CD4-positive, alpha-beta T cell (primary cell): ENCODE measurements at places on chromosomes 3 and 15.
A peak's percentile ranks its signal among the peaks of the same experiment; 100 is the strongest.

- DNase-seq = no peak
These were observed 78.7 kb downstream of the LPP start for GRCh38 chr3:188232656-188233055.

DNA sequence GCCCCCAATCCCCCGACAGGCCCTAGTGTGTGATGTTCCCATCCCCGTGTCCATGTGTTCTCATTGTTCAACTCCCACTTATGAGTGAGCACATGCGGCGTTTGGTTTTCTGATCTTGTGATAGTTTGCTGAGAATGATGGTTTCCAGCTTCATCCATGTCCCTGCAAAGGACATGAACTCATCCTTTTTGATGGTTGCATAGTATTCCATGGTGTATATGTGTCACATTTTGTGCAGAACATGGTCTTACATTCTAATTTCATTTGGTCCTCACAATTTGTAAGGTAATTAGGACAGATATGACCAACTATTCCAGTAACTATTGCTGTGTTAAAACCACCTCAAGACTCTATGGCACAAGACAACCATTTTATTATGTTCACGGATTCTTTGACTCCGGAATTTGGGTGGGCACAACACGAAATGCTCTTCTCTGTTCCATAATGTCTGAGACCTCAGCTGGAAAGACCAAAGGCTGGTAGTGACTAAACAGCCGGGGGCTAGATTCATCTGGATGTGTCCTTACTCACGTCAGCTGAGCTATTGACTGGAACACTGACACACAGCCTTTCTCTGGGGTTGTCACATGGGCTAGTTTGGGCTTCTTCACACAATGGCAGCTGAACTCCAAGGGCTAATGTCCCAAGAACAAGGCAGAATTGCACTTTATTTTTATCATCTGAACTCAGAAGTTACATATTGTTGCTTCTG, 13.6 kb upstream of the GLCE start:
- no peak for DNase-seq

DNA sequence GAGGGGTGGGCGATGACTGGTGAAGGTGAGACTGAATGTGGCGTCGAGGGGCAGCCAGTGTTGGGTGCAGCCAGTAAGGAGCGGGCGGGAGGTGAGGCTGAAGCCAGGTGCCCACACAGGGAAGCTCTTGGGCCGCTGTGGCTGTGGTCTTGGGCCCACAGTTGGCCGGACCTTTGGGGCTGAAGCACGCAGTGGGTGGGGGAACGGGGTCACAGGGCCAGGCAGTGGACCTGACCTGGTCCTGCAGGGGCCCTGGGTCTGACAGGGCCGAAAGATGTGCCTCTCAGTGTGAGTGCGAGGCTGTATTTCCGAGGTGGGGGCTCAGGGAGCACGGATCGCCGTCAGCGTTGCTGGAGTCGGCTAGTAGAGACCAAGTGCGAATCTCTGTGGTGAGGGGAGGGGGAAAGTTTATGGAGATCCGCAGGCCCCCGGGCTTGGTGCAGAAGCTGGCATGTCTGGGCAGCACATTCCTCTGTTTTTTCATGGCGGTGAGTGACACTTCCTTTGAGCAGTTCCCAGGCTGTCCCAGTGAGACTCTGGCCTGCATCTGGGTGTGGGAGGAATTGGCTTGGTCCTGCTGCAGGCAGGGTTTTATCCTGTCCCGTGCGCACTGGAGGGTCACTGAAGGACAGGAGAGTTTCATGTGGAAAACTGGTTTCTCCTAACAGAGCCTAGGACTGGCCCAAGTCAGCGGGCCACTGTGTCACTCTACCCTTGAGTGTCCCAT, 100.8 kb downstream of the TMEM266 start:
- DNase-seq = no peak

GRCh38 chr3:54168451-54168850, 46.1 kb downstream of the CACNA2D3 start:
- no peak for DNase-seq

DNA sequence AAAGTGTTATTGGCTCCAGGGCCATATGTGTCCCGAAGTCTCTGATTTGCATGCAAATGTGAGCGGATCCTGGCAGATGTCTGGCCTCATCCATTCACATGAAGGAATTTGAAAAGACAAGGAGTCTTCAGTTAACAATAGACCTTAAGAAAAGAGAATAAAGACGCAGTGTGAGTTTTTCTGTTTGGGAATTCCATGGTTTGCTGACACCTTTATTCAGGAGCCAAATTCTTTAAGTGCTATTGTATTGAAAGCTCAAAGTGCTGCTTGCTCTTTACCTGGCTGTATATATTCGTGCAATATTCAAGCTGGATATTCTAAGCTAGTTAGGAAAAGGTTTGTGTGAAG, 2.2 kb downstream of the LRRN1 start:
- no peak for DNase-seq

GRCh38 chr15:72936691-72937679, 115.3 kb upstream of the NEO1 start:
- DNase-seq = no peak

GRCh38 chr15:49507261-49507660, 84.2 kb downstream of the FGF7 start:
- no peak for DNase-seq

DNA sequence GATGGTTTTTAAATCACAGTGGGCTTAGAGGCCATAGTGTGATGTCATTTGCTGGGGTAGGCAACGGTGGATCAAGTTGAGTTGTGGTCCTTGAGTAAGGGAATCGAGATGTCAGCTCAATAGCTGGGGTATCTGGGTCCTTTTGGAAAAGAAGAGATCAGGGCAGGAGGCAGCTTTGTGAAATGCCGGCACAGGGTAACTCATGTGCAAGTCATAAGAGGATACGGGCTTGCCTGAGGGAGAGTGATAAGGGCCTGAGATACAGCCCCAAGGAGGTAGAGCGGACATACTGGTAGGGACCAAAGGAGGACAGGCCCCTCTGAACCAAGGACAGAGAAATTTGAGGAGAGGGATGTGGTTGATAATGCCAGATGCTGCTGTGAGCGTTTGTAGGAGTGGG, 4.2 kb upstream of the FAM131A start:
- no peak for DNase-seq

GRCh38 chr3:170602556-170602955, 16.7 kb upstream of the SLC7A14 start:
- DNase-seq = no peak

- no peak for DNase-seq
These were observed 184.8 kb downstream of the SHQ1 start for GRCh38 chr3:72663429-72663828.

DNA sequence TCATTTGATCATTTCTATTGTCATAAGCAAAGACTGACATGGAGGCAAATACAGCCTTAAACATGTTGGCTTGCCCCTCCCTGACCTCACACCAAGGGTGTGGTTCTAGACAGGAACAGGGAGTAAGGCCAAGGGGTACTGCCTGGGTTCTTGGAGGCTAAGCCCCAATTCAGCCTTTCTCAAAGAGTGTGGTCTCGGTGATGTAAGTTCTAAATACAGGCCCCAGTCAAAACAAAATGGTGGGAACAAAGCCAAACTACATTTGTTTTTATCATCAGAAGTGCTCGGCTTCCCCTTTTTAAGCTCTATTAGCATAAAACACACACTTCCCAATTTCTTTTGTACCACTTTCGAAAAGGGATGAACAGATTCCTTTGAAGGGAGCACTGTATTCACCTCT, 129.5 kb downstream of the ATP8B4 start:
- no peak for DNase-seq

DNA sequence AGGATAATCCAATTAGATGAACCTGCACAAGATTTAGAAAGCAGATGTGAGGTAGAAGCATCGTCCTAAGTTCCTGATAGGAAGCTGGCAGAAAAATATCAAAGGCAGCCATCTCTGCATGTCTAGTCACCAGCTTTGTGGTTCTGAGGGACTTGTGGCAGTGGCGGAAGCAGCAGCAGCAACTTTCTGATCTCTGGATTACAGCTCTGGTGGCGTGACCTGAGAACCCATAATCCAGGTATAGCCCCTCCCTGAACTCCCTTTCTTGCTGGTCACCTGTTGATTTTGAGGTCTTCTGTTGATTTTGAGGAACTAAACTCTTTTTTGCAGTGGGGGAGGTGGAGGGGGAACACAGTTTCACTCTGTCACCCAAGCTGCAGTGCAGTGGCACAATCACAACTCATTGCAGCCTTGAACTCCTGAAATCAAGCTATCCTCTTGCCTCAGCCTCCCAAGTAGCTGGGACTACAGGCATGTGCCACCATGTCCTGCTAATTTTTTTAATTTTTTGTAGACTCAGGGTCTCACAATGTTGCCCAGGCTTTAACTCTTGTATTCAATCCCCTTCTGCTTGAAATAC, 7.9 kb downstream of the FSIP1 start:
- DNase-seq = peak; percentile 51

- no peak for DNase-seq
These were observed 10.8 kb downstream of the TOPAZ1 start for GRCh38 chr3:44252332-44252959.

GRCh38 chr15:64586259-64586870, 126.0 kb downstream of the ZNF609 start:
- no peak for DNase-seq

DNA sequence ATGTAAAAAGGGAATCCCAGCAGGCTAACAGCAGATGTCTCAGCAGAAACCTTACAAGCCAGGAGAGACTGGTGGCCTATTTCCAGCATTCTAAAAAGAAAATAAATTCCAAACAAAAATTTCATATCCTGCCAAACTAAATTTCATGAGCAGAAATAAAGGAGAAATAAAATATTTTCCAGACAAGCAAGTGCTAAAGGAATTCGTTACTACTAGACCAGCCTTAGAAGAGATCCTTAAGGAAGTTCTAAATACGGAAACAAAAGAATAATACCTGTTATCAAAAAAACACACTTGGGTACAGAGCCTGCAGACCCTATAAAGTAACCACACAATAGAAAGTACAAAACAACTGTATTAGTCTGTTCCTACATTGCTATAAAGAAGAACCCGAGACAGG, 41.4 kb downstream of the HDGFL3 start:
- DNase-seq = no peak

DNA sequence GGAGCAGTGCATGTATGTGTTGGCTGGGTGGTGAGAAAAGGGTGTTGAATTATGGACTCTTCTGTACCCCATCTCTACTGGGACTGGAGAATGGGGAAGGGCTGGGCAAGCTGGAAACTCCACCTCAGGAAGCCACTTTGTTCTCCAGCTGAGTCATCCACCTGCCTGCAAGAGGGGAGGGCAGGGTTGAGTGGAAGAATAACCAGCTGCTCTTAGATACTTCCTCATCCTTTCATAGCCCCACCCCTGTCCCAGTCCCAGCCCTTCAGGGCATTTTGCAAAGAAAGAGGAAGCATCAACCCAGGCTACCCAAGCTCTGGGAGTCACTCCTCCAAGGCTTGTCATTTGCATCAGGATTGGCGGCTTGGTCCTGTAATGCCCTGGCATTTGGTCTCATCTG, 33.1 kb downstream of the RAB11A start:
- no peak for DNase-seq

- no peak for DNase-seq
These were observed 37.6 kb downstream of the PIAS1 start for GRCh38 chr15:68091743-68092142.

DNA sequence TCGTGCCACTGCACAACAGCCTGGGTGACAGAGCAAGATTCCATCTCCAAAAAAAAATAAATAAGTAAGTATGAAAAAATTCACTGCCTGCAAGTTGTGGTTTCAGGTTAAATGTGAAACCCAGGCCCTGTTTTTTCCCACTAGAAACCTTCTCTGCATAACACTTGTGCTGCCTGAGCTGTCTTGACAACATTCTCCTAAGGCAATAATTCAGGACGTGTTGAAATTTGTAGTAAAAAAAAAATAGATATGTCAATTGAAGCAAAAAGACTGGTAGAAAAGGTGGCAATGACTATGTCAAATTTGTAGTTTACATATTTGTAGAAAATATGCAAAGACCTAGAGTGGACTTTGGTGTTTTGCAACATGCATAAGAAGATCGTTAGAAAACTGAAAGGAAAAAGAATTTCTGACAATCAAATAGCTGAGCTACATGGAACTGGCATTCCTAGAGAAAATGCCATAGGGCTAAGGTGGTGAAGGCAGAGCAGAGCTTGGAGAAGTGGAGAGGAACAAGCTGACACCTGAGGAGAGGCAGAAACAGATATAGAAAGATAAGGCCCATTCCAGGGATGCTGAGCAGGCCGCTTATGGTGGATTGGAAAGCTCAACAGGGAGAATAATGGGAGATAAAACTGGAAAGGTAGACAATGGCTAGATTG, 150.2 kb downstream of the PLCH1 start:
- no peak for DNase-seq

- no peak for DNase-seq
These were observed 15.9 kb upstream of the SH3BP5 start for GRCh38 chr3:15348246-15348645.

DNA sequence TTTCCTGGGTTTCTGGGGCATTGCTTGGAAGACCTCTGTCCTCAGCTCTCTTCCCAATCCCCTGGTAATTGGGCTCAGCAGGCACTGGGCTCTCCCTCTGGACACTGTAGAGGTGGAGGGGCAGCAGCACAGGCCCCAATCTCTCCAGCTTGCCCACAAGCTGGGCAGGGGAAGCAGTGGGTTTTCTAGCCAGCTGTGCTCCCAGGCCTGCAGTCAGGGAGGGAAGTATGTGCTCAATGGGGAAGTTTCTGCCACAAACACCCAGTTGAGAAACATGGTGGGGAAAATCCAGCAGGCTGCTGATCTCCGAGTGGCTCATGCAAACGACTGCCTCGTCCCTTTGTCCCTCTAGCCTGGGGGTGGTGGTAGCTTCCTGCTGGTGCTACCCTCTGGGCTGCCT, 12.8 kb upstream of the RFT1 start:
- DNase-seq = no peak

- DNase-seq = no peak
These were observed 90.9 kb upstream of the ROBO2 start for GRCh38 chr3:76949033-76949432.

DNA sequence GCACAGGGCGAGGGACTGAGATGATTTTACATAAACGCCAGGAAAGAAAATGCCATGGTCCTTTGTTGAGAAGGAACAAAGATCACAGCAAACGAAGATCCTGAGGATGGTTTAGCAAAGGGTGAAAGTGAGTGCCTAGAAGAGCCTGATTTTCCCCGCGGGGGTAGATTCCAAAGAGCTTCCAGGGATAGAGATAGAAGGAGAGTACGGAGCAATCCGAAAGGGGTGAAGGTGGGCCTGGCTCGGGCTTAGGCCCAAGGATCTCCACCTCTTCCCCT, 977 bp downstream of the CDC25A start:
- DNase-seq = no peak

DNA sequence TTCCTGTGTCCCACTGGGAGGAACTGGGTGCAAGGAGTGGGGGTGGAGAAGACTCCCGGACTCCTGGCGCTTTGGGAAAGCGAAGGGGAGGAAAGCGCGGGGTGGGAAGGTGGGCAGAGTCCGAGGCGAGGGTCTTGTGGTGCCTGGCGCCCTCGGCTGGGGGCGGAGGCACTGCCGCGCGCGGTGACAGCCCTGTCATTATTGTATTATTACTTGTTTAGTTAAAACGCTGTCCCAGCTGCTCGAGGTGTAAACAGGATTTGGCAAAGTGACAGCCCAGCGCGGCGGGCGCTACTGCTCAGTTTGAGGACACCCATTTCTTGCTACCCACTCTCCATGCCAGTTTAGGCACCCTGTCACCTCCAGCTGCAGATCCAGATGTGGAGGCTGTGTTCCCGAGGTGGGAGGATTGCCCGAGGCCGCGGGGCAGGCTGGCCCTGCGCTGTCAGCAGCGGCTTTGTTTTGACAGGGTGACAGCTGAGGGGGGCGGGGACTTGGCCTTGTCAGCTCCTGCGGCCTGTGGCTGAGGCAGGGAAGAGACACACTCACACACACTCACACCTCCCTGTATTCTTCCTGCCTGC, 1.0 kb downstream of the KAT2B start:
- DNase-seq = peak; percentile 66
